ENCODE measurements at places on chromosomes 2 and 18. TPM values are rescaled to one million over a fixed set of nuclear protein-coding genes. Genes with fewer than 3 reads are reported as not detected.

Gene APLF
- total RNA-seq, result 13.4 TPM

DNA sequence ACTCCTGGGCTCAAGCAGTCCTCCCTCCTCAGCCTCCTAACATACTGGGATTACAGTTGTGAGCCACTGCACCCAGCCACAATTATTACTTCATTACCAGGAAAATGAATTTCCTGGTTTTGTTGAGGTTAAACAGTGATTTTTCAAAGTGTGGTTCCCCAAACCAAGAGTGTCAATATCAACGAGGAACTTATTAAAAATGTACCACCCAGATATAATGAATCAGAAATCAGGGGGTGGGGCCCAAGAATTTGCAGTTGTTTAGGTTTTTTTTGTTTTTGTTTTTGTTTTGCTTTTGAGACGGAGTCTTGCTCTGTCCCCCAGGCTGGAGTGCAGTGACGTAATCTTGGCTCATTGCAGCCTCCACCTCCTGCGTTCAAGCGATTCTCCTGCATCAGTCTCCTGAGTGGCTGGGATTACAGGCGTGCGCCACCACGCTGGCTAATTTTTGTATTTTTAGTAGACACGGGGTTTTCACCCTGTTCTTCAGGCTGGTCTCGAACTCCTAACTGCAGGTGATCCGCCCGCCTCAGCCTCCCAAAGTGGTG lies 94.1 kb downstream of the WDSUB1 start:
- DNase-seq, result no peak

GRCh38 chr2:102112692-102113665 lies 29.6 kb upstream of the IL1R1 start:
- no peak for DNase-seq

DNA sequence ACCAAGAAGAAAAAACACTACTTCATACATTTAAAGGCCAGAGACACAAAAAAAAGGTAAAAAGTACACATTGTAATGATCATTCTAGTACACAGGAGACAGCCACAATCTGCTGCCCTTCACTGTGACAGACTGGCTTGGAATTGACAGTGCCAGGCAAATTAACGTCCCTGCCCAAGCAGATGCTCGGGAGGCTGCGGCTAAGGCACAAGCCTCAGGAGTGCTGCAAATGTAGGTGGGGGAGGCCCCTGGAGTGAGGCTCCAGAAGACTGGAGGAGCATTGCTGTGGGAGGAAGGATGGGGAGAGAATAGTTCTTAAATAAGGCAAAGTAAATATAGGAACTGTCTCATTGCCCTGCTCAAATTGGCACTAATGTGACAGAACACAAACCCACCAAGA lies 18.6 kb downstream of the ERCC3 start:
- no peak for DNase-seq

All from breast epithelium (tissue), 4 donors.